Testis (tissue), 5 donors: ENCODE measurements at places on chromosomes 1 and 21.

GRCh38 chr1:226542623-226543103, 5.9 kb upstream of the STUM start:
- H3K4me3 ChIP-seq, result no peak overlapping the region
- peak; percentile 89 for DNase-seq
- H3K27me3 ChIP-seq, result no peaks in the 10 kb centered on the region
- H3K27ac ChIP-seq, result no peak overlapping the region

- no peak overlapping the region for H3K27ac ChIP-seq
- no peak overlapping the region for H3K4me3 ChIP-seq
- H3K27me3 ChIP-seq, result no peaks in the 10 kb centered on the region
- H3K36me3 ChIP-seq, result no peaks in the 10 kb centered on the region
- no peaks in the 10 kb centered on the region for H3K4me1 ChIP-seq
These were observed 125.0 kb downstream of the ADSS2 start for GRCh38 chr1:244326757-244327156.

GRCh38 chr1:174769961-174770549, 229.7 kb upstream of the CACYBP start:
- no peaks in the 10 kb centered on the region for H3K27me3 ChIP-seq
- no peak overlapping the region for H3K27ac ChIP-seq
- DNase-seq, result no peak
- H3K36me3 ChIP-seq, result no peaks in the 10 kb centered on the region
- H3K4me1 ChIP-seq, result no peaks in the 10 kb centered on the region
- H3K4me3 ChIP-seq, result no peak overlapping the region

DNA sequence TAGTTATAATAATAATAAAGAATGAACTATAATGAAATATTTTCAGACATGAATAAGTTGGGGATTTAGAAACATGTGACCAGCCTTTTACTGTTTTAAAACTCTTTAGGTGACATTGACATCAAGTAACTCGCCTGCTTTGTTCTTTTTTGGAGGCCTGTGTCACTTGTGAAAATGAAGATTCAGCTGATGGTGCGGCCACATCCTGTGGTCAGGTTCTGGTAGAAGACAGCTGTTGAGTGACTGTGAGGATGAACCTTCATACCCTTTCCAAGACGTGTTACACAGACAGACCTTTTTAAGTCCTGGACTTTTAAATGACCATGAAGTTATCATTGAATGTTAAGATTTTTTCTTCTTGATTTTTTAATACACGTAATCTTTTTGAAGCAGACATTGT, 10.3 kb downstream of the UTS2 start:
- no peak overlapping the region for H3K4me3 ChIP-seq
- H3K36me3 ChIP-seq, result no peaks in the 10 kb centered on the region
- no peak for DNase-seq
- no peaks in the 10 kb centered on the region for H3K4me1 ChIP-seq
- no peaks in the 10 kb centered on the region for H3K27me3 ChIP-seq
- H3K27ac ChIP-seq, result no peak overlapping the region

DNA sequence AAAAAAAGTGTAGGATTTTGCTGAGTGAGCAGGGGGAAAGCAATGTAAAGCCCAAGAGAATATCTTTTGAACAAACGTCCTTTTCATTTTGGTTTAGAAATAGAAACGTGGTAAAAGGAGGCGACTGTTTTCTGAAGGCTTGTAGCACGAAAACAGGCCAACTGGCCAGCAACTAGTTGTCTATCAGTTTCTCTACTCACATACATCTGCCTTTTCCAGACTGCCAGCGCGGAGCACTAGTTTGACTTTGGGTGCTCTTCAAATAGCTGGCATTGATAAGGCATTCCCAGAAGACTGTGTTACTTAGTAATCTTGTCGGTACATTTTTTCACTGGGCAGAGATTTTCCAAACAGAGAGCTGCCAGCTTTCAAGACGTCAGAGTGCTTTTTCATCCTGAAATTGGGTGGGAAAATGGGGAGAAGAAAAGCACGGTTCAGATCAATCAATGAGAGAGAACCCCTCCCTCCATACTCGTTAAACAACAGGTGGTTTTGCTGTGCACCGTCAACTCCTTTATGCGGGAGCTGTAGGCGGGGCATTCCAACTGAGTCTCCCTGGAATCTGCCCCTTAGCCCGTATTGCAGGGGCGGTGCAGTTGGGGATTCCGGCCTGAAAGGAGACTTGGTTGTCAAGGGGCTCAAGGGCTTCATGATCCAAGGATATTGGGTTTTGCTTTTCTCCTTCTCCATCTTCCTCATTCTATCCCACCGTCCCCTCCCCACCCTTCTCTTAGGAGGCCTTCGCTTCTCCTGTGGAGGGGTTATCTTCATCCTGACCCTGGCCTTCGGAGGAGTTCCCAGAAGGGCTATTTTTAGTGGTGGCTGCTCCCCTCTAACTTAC, 884 bp upstream of the LRRC8C start:
- peak overlapping the region; percentile 72 for H3K4me3 ChIP-seq
- peak; percentile 49 for DNase-seq
- no peaks in the 10 kb centered on the region for H3K27me3 ChIP-seq
- H3K4me1 ChIP-seq, result peaks cover 13% of the 10 kb centered on the region
- H3K36me3 ChIP-seq, result no peaks in the 10 kb centered on the region

DNA sequence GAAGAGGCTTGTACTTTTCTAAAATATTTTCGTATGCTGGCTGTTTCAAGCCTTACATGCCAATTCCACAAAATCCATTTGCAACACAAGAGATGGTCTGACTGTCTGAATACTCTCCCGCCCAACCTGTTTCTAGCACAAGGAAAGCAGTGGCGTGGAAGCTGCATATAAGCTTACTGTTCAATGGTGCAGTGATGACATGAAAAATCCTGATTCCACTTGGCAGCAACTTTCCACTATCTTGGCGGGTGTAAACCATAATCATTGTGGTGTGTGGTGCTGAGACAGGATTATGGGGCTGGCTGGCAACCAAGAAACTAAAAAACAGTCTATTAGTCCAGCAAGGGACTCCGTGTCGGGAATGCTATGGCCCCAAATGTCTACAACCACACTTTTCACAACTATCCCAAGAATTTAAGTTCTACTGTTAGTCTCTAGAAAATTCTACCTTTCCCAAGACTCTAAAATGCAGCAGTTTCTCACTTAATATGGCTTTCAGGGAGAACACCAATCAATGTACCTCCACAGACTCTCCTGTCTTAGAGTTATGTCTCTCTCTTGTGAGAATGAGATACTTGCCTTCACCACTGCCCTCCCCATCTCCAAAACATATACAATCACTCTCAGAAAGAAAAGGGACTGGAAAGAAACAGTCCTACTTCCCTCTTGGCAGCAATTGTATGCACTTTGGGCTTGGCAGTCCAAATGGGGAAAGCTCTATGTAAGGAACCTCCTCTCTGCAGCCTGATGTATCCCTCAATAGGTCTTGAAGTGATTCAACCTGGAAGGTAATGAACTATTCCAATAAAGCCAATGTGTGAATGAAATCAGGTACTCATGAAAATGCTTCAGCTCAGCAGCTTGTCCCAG, 9.5 kb downstream of the COLGALT2 start:
- no peak overlapping the region for H3K4me3 ChIP-seq
- no peaks in the 10 kb centered on the region for H3K36me3 ChIP-seq
- no peak overlapping the region for H3K27ac ChIP-seq
- H3K27me3 ChIP-seq, result no peaks in the 10 kb centered on the region

DNA sequence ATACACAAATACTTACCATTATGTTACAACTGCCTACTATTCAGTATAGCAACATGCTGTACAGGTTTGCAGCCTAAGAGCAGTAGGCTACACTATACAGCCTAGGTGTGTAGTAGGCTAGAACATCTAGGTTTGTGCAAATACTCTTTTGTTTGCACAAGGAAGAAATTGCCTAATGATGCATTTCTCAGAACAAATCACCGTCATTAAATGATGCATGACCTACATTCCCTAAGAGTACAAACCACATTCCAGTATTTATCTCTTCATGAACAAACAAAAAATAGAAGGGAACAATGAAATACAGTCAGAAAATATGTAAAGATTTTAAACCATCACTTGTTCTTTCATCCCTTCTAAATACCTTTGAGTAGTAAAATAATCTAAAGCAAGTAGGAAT, 109.7 kb upstream of the HP1BP3 start:
- H3K27me3 ChIP-seq, result no peaks in the 10 kb centered on the region
- H3K4me3 ChIP-seq, result no peak overlapping the region
- peaks cover 5% of the 10 kb centered on the region for H3K4me1 ChIP-seq
- DNase-seq, result no peak
- H3K27ac ChIP-seq, result no peak overlapping the region

GRCh38 chr1:202165942-202166843, 5.8 kb upstream of the PTPN7 start:
- H3K27me3 ChIP-seq, result no peaks in the 10 kb centered on the region
- peak overlapping the region; percentile 60 for H3K27ac ChIP-seq
- DNase-seq, result no peak
- H3K36me3 ChIP-seq, result no peaks in the 10 kb centered on the region
- peaks cover 75% of the 10 kb centered on the region for H3K4me1 ChIP-seq

- no peaks in the 10 kb centered on the region for H3K36me3 ChIP-seq
- no peak for DNase-seq
- H3K27ac ChIP-seq, result no peak overlapping the region
- no peaks in the 10 kb centered on the region for H3K27me3 ChIP-seq
- H3K4me1 ChIP-seq, result no peaks in the 10 kb centered on the region
These were observed 131.6 kb downstream of the DMRTB1 start for GRCh38 chr1:53590531-53591515.

GRCh38 chr1:112502826-112503225, 5.9 kb upstream of the WNT2B start:
- H3K27me3 ChIP-seq, result no peaks in the 10 kb centered on the region
- peaks cover 48% of the 10 kb centered on the region for H3K4me1 ChIP-seq
- H3K4me3 ChIP-seq, result no peak overlapping the region
- DNase-seq, result peak; percentile 54
- H3K27ac ChIP-seq, result no peak overlapping the region

- no peak overlapping the region for H3K4me3 ChIP-seq
- no peak for DNase-seq
- H3K27ac ChIP-seq, result no peak overlapping the region
- H3K27me3 ChIP-seq, result no peaks in the 10 kb centered on the region
- no peaks in the 10 kb centered on the region for H3K36me3 ChIP-seq
- no peaks in the 10 kb centered on the region for H3K4me1 ChIP-seq
These were observed 16.4 kb downstream of the CCN1 start for GRCh38 chr1:85596947-85597346.

DNA sequence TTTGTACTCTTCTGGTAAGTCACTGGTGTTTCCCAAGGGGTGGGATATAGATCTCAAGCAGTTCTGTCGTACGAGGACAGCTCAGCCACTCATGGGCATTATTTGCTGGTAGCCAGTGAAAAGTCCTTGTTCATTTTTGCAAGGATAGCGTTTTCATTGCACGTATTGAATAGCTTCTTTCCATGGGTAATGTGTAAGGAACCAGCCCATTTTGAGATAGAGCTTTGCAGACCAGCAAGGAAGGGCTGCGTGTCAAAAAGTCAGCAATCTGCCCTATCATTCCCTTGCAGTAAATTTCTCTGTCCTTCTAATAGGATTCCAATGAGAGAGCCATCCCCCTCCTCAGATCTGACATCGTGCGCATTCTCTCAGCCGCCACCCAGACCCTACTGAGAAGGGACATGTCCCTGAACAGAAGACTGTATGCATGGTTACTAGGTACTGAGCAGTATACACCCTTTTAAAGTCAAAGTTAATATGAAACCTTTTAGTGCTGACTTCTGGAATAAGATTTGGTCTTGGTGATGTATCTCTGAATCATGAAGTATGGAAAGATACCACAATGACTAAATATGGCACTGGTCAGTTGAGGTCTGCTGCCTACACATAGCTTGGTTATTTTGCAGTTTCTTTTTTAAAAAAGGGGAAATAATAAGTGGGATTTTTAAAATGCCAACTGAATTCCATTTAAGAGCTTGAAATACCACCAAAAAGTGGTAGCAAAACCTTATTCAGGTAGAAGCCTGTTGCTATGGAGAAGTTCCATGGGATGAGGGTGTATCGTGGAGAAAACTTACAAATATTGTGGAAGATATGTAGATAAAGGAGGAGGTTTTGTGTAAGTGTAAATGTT, 55.3 kb downstream of the DOP1B start:
- H3K27ac ChIP-seq, result no peak overlapping the region
- no peak overlapping the region for H3K4me3 ChIP-seq
- no peaks in the 10 kb centered on the region for H3K27me3 ChIP-seq

- H3K27me3 ChIP-seq, result no peaks in the 10 kb centered on the region
- H3K4me3 ChIP-seq, result peak within 1 kb of the TSS; percentile 45
- H3K27ac ChIP-seq, result no peak within 1 kb of the TSS
- no peaks in the 10 kb centered on the region for H3K36me3 ChIP-seq
These were observed at the start of gene ESPN for GRCh38 chr1:6424619-6425593. Gene ESPN, plus strand, starts transcription at chr1:6424776. Its CDS starts 180 bp downstream, at chr1:6424956.

DNA sequence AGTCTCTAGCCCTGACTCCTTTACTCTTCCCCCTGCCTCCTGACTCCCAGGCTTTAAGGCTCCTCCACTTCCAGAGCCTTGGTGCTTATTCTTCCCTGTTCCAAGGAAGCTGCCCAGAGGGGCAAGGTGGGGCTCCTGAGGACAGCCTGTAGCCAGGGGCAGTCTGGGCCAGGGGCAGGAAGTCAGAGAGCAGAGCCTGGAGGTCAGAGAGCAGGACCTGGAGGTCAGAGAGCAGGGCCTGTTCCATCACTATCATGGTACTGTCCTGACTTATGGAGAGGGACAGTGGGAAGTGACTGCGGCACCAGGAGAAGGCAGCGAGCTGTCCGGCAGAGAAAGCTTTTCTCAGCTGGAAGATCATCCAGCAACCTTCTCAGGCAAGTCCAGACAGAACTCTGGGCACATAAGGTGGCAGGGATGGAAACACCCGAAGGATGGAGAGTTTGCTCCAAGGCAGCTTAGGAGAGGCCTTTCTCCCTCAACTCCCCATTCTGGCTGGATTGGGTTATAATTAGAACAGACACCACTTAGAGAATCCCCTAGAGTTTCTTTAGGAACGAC, 25.0 kb downstream of the PLXNA2 start:
- peak overlapping the region; percentile 31 for H3K27ac ChIP-seq
- no peaks in the 10 kb centered on the region for H3K36me3 ChIP-seq
- H3K4me3 ChIP-seq, result no peak overlapping the region

GRCh38 chr1:96416701-96417444, 304.7 kb upstream of the PTBP2 start:
- H3K4me3 ChIP-seq, result no peak overlapping the region
- no peaks in the 10 kb centered on the region for H3K4me1 ChIP-seq
- no peaks in the 10 kb centered on the region for H3K27me3 ChIP-seq
- H3K36me3 ChIP-seq, result no peaks in the 10 kb centered on the region

DNA sequence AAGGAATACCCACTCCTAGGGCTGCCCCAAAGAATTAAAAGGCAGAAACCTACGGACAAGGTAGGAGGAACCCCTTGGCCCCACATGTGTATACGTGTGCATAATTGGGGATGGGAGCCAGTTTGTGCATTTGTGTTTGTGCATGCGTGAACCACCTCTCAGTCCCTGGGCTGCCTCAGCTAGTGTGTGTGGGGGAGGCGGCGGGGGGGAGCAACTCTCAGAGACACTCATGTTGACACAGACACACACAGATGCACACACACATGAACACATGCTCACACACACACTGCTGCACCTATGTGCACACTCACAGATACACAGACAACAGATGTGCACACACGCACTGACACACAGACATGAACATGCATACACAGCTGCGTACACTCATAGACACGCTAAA, 5.1 kb downstream of the LDLRAD1 start:
- no peak overlapping the region for H3K4me3 ChIP-seq
- DNase-seq, result no peak
- no peaks in the 10 kb centered on the region for H3K4me1 ChIP-seq
- no peaks in the 10 kb centered on the region for H3K36me3 ChIP-seq
